Right cardiac atrium (tissue), 5 donors: ENCODE measurements at places on chromosomes 1 and 21. TPM values are rescaled to one million over a fixed set of nuclear protein-coding genes. Genes with fewer than 3 reads are reported as not detected.

FMO3 gene
- total RNA-seq, result 1.2 TPM

ADAM30 gene
- total RNA-seq, result not detected

MYCL gene
- 0.63 TPM for total RNA-seq

CAMSAP2 gene
- total RNA-seq, result 38.5 TPM

OR2L2 gene
- not detected for total RNA-seq

NR0B2 gene
- total RNA-seq, result 7.1 TPM

RUNX3 gene
- 1.0 TPM for total RNA-seq

ATP1A4 gene
- 0.43 TPM for total RNA-seq

S100A2 gene
- 0.97 TPM for total RNA-seq

CCDC28B gene
- 8.0 TPM for total RNA-seq

COA6 gene
- 24.7 TPM for total RNA-seq

NUDC gene
- 71.7 TPM for total RNA-seq

LCE1E gene
- total RNA-seq, result not detected

CYYR1 gene
- total RNA-seq, result 13.2 TPM

CSRP1 gene
- 97.2 TPM for total RNA-seq

FAM163A gene
- not detected for total RNA-seq

FCRL6 gene
- not detected for total RNA-seq

CD101 gene
- 3.1 TPM for total RNA-seq

OR2T33 gene
- total RNA-seq, result not detected
